Activated naive CD8-positive, alpha-beta T cell treated with anti-CD3 and anti-CD28 coated beads, Interleukin-2, amount 10 ng/mL, durations not matched to agents 7 days and 5 days (primary cell): ENCODE measurements at places on chromosomes 16 and 17. TPM values are rescaled to one million over a fixed set of nuclear protein-coding genes. Genes with fewer than 3 reads are reported as not detected.

The MT1A gene
- not detected for total RNA-seq

- H3K4me1 ChIP-seq: no peaks in the 10 kb centered on the region
- H3K36me3 ChIP-seq: no peaks in the 10 kb centered on the region
These were observed 356.0 kb upstream of the KIF2B start for GRCh38 chr17:53466733-53467132.

The DUS2 gene
- 21.1 TPM for total RNA-seq

The SLC47A1 gene
- total RNA-seq: not detected

DNA sequence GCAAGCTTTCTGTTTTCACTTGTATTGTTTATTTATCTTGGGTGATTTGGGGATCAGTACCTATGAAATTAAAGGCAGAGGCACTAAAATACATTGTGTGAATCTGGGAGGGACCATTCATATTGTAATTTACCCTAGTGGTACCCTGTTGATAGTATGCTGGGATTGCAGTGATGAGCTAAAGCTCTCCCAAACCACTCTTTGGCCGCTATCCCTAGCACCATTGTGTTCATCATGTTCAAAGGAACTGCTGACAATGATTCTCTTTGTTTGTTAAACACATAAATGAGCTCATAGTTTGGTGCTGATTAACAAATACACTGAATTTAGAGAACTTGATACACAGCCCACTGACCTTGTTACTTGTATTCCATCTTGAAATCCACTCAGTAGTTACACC is 1469.8 kb downstream of the CDH11 start:
- no peaks in the 10 kb centered on the region for H3K4me1 ChIP-seq
- no peaks in the 10 kb centered on the region for H3K27me3 ChIP-seq
- DNase-seq: no peak
- no peaks in the 10 kb centered on the region for H3K36me3 ChIP-seq
- no peak overlapping the region for H3K27ac ChIP-seq
- no peak overlapping the region for H3K4me3 ChIP-seq

DNA sequence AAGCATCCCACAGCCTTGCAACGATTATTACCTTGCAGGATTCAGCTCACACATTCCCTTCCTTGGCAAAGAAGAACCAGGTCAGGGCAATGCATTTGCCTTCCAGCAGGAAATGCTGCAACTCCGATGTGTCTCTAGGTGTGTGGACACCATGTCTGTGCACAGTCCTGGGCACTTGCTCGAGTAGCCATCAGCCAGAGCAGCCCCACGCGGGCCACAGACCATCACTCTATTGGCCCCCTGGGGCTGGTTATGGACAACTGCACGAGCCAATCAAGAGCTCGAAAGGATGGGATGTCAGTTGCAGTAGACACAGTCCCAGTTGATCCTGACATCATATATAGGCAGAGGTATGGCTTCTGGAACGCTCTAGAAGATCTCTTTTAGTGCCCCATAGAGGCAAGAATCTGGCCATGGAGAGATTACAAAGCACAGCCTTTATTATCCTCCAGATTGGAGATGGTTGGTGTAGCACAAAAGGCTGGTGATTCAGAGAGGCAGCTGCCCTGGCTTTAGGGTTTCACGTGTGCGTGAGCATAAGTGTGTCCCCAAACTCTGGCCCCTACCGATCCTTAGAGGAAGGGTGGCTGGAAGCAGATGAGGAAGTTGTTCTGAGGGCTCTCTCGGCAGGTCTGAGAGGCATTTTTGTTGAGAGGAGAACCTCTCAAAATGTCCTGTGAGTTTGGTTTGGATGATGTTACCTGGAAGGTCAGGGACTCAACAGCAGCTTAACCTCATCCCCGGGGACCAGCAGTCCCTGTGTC is 403.8 kb downstream of the SEC14L1 start:
- H3K27me3 ChIP-seq: peaks cover 25% of the 10 kb centered on the region
- no peaks in the 10 kb centered on the region for H3K36me3 ChIP-seq
- DNase-seq: no peak
